ENCODE measurements at places on chromosomes 6 and 20. TPM values are rescaled to one million over a fixed set of nuclear protein-coding genes. Genes with fewer than 3 reads are reported as not detected.

HSPA12B gene
- not detected for total RNA-seq

RNF144B gene
- 3.6 TPM for total RNA-seq

RAET1G gene
- not detected for total RNA-seq

KLC4 gene
- 33.8 TPM for total RNA-seq
